ENCODE measurements at places on chromosomes 3 and 15. TPM values are rescaled to one million over a fixed set of nuclear protein-coding genes. Genes with fewer than 3 reads are reported as not detected.

- no peaks in the 10 kb centered on the region for H3K27me3 ChIP-seq
- no peak overlapping the region for H3K4me3 ChIP-seq
- no peaks in the 10 kb centered on the region for H3K36me3 ChIP-seq
- no peak overlapping the region for H3K27ac ChIP-seq
These were observed 171.4 kb downstream of the NSUN3 start for GRCh38 chr3:94234177-94234788.

Gene CTXN2
- total RNA-seq: not detected

DNA sequence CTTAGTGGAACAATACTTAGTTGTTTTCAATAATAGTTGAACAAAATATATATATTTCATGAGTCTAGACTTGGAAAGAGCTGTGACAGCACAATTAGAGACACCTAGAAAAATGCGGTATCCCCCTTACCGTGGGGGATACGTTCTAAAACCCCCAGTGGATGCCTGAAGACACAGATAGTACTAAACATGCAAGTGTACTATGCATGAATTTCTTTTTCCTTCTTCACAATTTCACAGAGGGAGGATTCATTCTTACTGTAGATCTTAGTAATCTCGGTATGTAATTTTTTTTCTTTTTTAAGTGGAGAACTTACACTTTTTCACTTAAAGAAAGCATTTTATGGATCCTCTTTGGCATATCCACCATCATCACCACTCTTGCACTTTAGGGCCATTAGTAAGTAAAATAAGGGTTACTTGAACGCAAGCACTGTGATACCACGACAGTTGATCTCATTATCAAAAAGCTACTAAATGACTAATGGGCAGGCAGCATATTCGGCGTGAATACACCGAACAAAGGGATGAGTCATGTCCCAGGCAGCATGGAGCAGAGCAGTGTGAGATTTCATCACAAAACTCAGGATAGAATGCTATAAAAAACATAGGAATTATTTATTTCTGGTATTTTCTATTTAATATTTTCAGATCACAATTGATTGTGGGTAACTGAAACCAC lies 72.3 kb upstream of the ZNF280D start:
- no peak for DNase-seq
- H3K27ac ChIP-seq: no peak overlapping the region
- peaks cover 3% of the 10 kb centered on the region for H3K27me3 ChIP-seq
- H3K4me3 ChIP-seq: no peak overlapping the region
- no peaks in the 10 kb centered on the region for H3K4me1 ChIP-seq

- H3K4me1 ChIP-seq: peaks cover 36% of the 10 kb centered on the region
- DNase-seq: no peak
- peaks cover 8% of the 10 kb centered on the region for H3K27me3 ChIP-seq
- no peaks in the 10 kb centered on the region for H3K36me3 ChIP-seq
- no peak overlapping the region for H3K27ac ChIP-seq
These were observed 2.8 kb downstream of the ADAMTS17 start for GRCh38 chr15:100338971-100339444.

DNA sequence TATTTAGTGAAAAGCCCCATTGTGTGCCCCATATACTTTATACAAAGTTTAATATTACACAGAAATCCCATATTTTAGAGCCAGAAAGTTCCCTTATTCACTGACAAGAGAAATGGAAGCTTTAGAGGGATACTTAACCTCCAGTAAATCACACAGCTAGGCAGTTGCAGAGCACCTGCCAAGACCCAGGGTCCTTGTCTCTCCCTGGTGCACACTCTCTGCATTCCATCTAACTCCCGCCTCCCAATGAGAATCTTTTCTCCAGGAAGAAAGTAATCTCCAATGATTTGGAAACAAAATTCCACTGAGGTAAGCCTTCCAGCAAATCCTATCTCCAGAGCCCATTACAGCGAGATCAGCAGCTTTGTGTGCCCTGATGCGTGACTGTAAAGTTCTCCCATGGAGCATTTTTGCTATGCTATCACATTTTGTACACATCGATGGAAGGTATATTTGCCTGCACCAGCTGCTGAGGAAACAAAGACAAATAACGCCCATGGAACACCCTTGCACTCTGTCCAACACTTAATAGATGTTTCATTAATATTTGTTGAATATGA lies 41.4 kb downstream of the ULK4 start:
- no peaks in the 10 kb centered on the region for H3K4me1 ChIP-seq
- H3K36me3 ChIP-seq: peaks cover 2% of the 10 kb centered on the region
- no peak overlapping the region for H3K27ac ChIP-seq

DNA sequence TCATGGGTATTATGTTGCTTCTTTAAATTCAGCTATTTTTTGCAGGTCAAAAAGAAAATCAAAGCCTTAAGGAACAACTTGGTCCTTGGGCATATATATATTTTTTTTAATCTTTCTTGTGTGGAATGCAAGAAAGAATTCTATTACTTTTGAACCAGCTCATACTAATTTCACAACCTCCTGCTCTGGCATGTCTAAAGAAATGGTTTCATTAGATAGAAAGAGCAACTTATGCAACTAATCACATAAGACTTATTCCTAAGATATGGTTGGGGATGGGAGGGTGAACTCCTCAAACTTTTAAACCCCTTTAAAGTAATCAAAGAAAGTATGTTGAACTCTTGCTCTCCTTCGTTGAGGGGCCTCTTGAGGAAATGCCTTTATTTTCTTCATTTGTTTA lies 114.9 kb downstream of the GMNC start:
- DNase-seq: no peak
- H3K36me3 ChIP-seq: no peaks in the 10 kb centered on the region
- H3K4me1 ChIP-seq: no peaks in the 10 kb centered on the region
- H3K4me3 ChIP-seq: no peak overlapping the region

GRCh38 chr15:38992930-38993329 lies 428.3 kb upstream of the RASGRP1 start:
- no peaks in the 10 kb centered on the region for H3K27me3 ChIP-seq
- H3K36me3 ChIP-seq: no peaks in the 10 kb centered on the region
- H3K4me1 ChIP-seq: no peaks in the 10 kb centered on the region

GRCh38 chr3:129602730-129603560 lies 3.5 kb downstream of the PLXND1 start:
- peaks cover 77% of the 10 kb centered on the region for H3K4me1 ChIP-seq
- H3K27me3 ChIP-seq: peaks cover 2% of the 10 kb centered on the region
- no peak for DNase-seq
- H3K4me3 ChIP-seq: no peak overlapping the region
- H3K36me3 ChIP-seq: no peaks in the 10 kb centered on the region

DNA sequence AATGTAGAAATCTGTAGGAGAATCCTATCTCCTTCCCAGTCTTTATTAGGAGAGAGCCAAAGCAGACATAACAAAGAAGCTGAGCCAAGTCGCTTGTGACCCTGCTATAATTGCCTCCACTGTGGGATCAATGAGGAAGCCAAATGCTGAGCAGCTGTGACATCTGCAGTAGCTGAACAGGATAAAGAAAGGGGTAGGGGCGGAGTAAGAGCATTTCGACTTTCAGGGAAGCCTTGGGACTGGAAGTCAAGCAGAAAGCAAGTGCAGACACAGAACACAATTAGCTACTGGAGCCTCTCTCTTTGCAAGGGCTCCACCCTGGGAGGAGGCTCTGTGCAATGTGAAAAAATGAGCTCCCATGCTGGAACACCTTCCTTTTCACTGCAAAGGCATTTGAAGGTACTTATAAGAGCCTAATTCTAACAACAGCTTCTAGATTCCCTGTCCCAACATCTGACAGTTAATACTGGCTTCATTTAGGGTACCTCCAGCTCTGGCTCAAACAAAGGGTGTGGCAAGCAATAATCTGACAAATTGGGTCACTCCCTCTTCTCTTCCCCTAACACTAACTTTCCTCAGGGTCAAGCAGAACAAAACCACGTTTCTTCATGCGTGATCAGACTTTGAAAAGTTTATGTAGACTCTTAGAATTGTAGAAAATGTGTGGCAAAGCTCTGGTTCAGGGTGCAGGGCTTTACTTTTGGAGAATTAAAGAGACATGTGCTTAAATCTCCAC lies 166.4 kb downstream of the CADPS start:
- no peak overlapping the region for H3K4me3 ChIP-seq
- H3K36me3 ChIP-seq: no peaks in the 10 kb centered on the region
- no peaks in the 10 kb centered on the region for H3K27me3 ChIP-seq
- no peak overlapping the region for H3K27ac ChIP-seq
- no peaks in the 10 kb centered on the region for H3K4me1 ChIP-seq

DNA sequence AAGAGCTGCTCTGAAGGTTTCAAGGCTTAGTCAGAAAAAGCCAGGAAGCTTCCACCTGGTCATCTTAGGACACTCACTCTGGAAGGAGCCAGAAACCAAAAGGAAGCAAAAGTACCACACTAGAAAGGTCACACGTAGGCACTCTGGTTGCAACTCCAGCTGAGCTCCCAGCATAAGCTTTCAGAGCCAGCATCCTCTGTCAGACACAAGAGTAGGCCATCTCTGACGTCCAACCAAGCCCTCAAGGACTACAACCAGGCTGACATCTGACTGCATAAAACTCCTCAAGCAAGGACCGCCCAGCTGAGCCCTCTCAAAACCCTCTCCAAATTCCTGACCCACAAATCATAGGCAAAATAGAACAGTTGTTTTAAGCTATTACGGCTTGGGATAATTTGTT lies 12.8 kb downstream of the SH3BP5 start:
- H3K36me3 ChIP-seq: peaks cover 2% of the 10 kb centered on the region
- no peak for DNase-seq
- H3K27ac ChIP-seq: no peak overlapping the region
- H3K4me3 ChIP-seq: no peak overlapping the region
- peaks cover 27% of the 10 kb centered on the region for H3K4me1 ChIP-seq

Gene IL5RA
- 0.34 TPM for total RNA-seq
